Right atrium auricular region (tissue), 2 donors: ENCODE measurements at places on chromosomes 2 and 18.
A peak's percentile ranks its signal among the peaks of the same experiment; 100 is the strongest.

GRCh38 chr2:221426929-221427328 is 145.2 kb downstream of the EPHA4 start:
- DNase-seq = no peak
- no peaks in the 10 kb centered on the region for H3K27me3 ChIP-seq
- peaks cover 24% of the 10 kb centered on the region for H3K36me3 ChIP-seq
- H3K4me3 ChIP-seq = no peak overlapping the region

- no peaks in the 10 kb centered on the region for H3K4me1 ChIP-seq
- no peaks in the 10 kb centered on the region for H3K36me3 ChIP-seq
- no peak overlapping the region for H3K27ac ChIP-seq
- H3K4me3 ChIP-seq = no peak overlapping the region
- H3K27me3 ChIP-seq = no peaks in the 10 kb centered on the region
Observed at GRCh38 chr2:205293559-205293958, 388.7 kb upstream of the NRP2 start.

GRCh38 chr2:235582081-235582686 is 88.3 kb downstream of the AGAP1 start:
- H3K4me1 ChIP-seq = peaks cover 9% of the 10 kb centered on the region
- DNase-seq = no peak
- no peaks in the 10 kb centered on the region for H3K36me3 ChIP-seq
- H3K4me3 ChIP-seq = no peak overlapping the region
- no peak overlapping the region for H3K27ac ChIP-seq

- no peak overlapping the region for H3K4me3 ChIP-seq
- H3K27me3 ChIP-seq = no peaks in the 10 kb centered on the region
- H3K36me3 ChIP-seq = no peaks in the 10 kb centered on the region
- H3K27ac ChIP-seq = no peak overlapping the region
Observed at GRCh38 chr18:54914816-54915215, 44.4 kb downstream of the CCDC68 start.

DNA sequence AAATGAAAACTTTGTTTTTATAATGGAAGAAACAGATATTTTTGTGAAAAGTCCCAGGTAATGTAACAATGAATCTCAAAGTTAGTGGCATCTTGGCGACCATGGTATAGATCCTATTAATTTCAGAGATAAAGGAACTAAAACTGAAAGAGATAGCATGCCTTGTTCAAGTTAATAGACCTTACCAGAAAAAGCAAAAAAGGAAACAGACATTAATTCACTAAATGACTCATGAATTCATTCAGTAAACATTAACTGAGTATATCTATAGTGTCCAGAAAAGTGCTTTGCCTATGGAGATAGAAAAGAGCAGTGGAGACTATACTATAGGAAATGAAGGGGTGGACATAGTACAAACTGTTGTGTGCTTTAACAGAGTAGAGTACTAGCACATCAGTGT is 763.3 kb downstream of the TRIB2 start:
- no peak for DNase-seq
- no peaks in the 10 kb centered on the region for H3K27me3 ChIP-seq
- H3K36me3 ChIP-seq = no peaks in the 10 kb centered on the region
- H3K27ac ChIP-seq = no peak overlapping the region

DNA sequence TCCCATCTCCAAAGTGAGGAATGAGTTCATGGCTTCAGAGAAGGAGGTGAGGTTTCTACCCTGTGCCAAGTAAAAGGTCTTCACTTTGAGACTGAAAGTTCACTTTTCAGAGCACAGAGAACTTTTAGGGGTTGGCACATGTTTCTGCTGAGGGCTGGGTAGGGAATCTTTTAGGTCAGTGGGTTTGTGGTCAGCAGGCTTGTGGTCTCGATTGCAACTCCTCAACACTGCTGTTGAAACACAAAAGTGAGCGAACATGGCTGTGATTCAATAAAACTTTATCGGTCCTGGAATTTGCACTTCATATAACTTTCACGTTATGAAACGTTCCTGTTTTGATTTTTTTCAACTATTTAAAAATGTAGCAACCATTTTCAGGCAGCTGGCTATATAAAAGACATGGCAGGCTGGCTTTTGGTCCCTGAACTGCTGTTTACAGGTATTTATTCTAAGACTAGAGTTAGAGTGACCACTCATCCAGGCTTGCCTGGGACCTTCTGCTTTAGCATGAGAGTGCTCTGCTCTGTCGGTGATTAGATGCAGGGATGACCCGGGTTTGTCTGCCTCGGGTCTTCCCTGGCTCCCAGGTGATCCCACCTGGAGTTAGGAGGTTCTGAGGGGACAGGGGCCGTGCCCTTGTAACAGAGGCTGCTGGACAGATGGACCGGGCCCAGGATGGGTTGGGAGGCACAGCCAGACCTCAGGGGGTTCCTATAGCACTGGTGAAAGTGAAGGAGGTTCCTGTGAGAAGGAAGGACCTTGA is 62.7 kb upstream of the TAF1B start:
- H3K4me3 ChIP-seq = no peak overlapping the region
- H3K27ac ChIP-seq = no peak overlapping the region
- no peaks in the 10 kb centered on the region for H3K36me3 ChIP-seq
- no peaks in the 10 kb centered on the region for H3K4me1 ChIP-seq

DNA sequence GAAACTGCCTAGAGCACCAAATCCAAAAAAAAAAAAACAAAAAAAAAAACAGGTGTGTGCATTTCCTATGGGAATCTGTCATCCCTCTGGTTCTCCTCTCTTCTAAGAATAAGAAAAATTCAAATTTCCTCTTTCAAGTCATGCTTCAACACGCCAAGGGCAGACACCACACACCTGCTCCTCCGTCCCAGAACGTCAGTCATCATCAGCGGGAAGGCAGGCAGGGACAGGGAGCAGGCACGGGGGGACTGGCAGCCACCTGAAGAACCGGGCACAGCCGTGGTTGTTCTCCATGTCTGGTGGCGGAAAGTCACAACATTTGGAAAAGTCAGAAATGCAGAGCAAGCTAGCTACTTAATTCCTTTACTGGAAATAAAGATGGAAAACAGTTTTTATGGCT is 214.8 kb downstream of the IKZF2 start:
- no peak overlapping the region for H3K4me3 ChIP-seq
- H3K27me3 ChIP-seq = no peaks in the 10 kb centered on the region
- no peaks in the 10 kb centered on the region for H3K4me1 ChIP-seq
- H3K27ac ChIP-seq = no peak overlapping the region
- no peak for DNase-seq

GRCh38 chr18:63249771-63250170 is 69.8 kb downstream of the BCL2 start:
- no peaks in the 10 kb centered on the region for H3K4me1 ChIP-seq
- no peaks in the 10 kb centered on the region for H3K36me3 ChIP-seq
- H3K4me3 ChIP-seq = no peak overlapping the region
- H3K27ac ChIP-seq = no peak overlapping the region
- no peaks in the 10 kb centered on the region for H3K27me3 ChIP-seq
- no peak for DNase-seq

GRCh38 chr2:148880636-148881035 is 5.6 kb downstream of the KIF5C start:
- peaks cover 8% of the 10 kb centered on the region for H3K27me3 ChIP-seq
- no peaks in the 10 kb centered on the region for H3K36me3 ChIP-seq
- no peak for DNase-seq
- H3K27ac ChIP-seq = no peak overlapping the region
- H3K4me1 ChIP-seq = peaks cover 19% of the 10 kb centered on the region

DNA sequence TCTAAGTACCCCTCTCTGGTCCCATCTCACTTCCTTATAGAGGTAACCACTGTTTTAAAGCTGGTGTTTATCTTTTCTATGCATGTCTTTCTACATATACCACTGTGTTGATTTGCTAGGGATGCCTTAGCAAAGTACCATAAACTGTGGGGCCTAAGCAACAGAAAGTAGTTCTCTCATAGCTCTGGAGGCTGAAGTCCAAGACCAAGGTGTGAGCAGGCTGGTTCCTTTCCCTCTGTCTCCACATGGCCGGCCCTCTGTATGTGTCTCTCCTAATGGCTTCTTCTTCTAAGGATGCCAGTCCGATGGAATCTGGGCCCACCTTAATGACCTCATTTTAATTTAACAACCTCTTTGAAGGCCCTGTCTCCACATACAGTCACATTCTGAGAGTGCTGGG is 40.8 kb upstream of the ROCK2 start:
- H3K4me3 ChIP-seq = no peak overlapping the region
- no peak for DNase-seq
- H3K27me3 ChIP-seq = no peaks in the 10 kb centered on the region
- no peak overlapping the region for H3K27ac ChIP-seq
- H3K4me1 ChIP-seq = peaks cover 30% of the 10 kb centered on the region

DNA sequence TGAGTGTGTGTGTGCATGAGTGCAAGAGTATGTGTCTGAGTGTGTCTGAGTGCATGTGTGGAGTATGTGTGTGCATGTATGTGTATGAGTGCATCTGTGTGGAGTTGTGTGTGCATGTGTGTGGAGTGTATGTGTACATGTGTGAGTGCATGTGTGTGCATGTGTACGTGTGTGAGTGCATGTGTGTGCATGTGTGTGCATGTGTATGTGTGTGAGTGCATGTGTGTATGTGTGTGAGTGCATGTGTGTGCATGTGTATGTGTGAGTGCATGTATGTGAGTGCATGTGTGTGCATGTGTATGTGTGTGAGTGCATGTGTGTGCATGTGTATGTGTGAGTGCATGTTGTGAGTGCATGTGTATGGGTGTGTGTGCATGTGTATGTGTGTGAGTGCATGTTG is 23.7 kb downstream of the TOGARAM2 start:
- H3K4me3 ChIP-seq = no peak overlapping the region
- H3K27ac ChIP-seq = no peak overlapping the region
- DNase-seq = no peak
- no peaks in the 10 kb centered on the region for H3K36me3 ChIP-seq
- no peaks in the 10 kb centered on the region for H3K4me1 ChIP-seq
- H3K27me3 ChIP-seq = no peaks in the 10 kb centered on the region

- no peaks in the 10 kb centered on the region for H3K36me3 ChIP-seq
- H3K4me1 ChIP-seq = no peaks in the 10 kb centered on the region
Observed at GRCh38 chr2:194566907-194567660, 1089.9 kb upstream of the SLC39A10 start.

DNA sequence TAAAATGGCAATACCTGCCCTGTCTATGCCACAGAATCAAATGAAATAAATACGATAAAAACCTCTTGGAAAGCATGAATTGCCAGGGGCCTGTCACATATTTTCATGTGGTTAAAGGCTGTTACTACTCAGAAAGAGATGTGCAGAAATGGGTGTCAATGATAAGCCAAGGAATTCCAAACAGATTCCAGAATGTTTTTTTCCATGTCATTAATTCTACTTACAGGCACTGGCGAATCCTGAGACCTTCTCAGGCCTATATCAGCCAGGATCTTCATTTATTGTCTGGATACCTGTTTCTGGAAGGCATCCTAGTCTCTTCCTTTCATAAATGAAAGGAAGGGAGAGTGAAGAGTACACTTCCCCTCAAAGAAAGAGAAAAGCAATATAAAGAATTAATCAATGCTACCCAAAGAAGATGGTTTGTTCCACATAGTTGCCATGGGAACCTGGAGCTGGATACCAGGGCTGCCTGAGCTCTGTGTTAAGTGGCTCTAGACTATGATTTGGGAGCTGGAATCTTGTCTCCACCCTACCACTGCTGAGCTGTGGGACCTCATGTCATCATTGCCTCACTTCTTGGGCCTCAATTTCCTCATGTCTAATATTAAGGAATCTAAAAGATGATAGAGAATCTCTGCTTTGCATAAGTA is 335.1 kb upstream of the SKOR2 start:
- no peak overlapping the region for H3K4me3 ChIP-seq
- no peaks in the 10 kb centered on the region for H3K36me3 ChIP-seq
- no peak for DNase-seq
- no peaks in the 10 kb centered on the region for H3K27me3 ChIP-seq
- no peak overlapping the region for H3K27ac ChIP-seq

GRCh38 chr2:223979730-223980396 is 22.6 kb downstream of the MRPL44 start:
- H3K4me1 ChIP-seq = no peaks in the 10 kb centered on the region
- H3K27me3 ChIP-seq = no peaks in the 10 kb centered on the region
- H3K4me3 ChIP-seq = no peak overlapping the region
- no peaks in the 10 kb centered on the region for H3K36me3 ChIP-seq
- DNase-seq = no peak

DNA sequence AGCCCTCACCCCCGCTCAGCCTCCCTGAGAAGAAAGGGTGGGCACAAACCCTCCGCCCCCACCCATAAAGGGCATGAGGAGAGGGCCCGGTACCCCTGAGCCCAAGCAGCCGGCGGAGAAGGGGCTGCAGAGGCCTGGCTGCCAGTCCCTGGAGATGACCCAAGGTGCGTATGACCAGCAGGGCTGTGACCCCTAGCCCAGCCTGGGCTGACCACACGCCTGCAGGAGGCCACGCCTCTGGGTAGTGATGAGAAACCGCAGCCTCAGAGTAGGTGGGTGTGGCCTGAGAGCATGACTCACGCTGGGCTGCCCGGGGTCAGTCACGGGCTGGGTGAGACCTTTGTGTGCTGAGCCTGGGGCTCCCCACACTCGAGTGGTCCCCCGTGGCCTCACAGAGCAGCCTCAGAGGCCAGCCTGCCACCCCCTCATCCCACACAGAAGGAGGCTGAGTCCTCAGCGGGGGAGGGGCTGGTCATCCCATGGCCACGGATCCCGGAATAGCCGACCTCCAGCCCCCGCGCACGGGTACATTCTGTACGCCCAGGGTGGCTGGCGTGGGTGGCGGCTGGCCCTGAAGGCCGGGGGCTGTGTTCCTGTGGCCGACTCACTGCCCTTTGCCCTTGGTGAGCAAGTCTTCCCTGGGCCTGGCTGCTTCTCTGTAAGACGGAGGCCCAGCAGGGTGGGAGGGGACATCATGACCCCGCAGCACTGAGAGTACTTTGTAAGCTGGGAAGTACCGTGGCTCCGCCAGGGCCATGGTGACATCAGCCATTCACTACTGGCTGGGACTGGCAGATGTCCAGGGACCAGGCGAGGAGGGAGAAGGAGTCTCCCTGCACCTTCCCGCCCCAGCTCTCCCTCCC is 110.8 kb upstream of the OTOS start:
- H3K4me3 ChIP-seq = peak overlapping the region; percentile 6
- peaks cover 51% of the 10 kb centered on the region for H3K4me1 ChIP-seq
- DNase-seq = peak; percentile 96
- H3K36me3 ChIP-seq = no peaks in the 10 kb centered on the region
- peak overlapping the region; percentile 87 for H3K27ac ChIP-seq
- no peaks in the 10 kb centered on the region for H3K27me3 ChIP-seq

DNA sequence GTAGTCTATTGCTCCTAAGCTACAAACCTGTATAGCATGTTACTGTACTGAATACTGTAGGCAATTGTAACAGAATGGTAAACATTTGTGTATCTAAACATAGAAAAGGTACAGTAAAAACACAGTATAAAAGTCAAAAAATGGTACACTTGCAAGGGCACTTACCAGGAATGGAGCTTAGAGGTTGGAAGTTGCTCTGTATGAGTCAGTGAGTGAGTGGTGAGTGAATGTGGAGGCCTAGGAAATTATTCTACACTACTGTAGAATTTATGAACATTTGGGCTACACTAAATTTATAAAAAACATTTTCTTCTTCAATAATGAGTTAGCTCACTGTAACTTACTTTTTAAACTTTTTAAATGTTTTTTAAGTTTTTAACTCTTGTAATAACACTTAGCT is 19.0 kb downstream of the NABP1 start:
- DNase-seq = no peak
- no peaks in the 10 kb centered on the region for H3K27me3 ChIP-seq
- no peaks in the 10 kb centered on the region for H3K4me1 ChIP-seq
- no peak overlapping the region for H3K4me3 ChIP-seq
- no peak overlapping the region for H3K27ac ChIP-seq
- no peaks in the 10 kb centered on the region for H3K36me3 ChIP-seq

GRCh38 chr18:40019797-40020392 is 1935.1 kb upstream of the PIK3C3 start:
- H3K27ac ChIP-seq = no peak overlapping the region
- no peaks in the 10 kb centered on the region for H3K4me1 ChIP-seq
- no peaks in the 10 kb centered on the region for H3K36me3 ChIP-seq
- no peak overlapping the region for H3K4me3 ChIP-seq
- H3K27me3 ChIP-seq = no peaks in the 10 kb centered on the region
- DNase-seq = no peak
